ENCODE measurements at places on chromosomes 1 and 21.

- DNase-seq: no peak
Observed at GRCh38 chr1:156251527-156251926, 3.7 kb upstream of the PAQR6 start.

GRCh38 chr1:4227986-4228385, 327.9 kb upstream of the C1orf174 start:
- no peak for DNase-seq

GRCh38 chr1:8091691-8092090, 65.6 kb upstream of the ERRFI1 start:
- no peak for DNase-seq

GRCh38 chr1:235169986-235170385, 8.9 kb upstream of the RBM34 start:
- DNase-seq: no peak

DNA sequence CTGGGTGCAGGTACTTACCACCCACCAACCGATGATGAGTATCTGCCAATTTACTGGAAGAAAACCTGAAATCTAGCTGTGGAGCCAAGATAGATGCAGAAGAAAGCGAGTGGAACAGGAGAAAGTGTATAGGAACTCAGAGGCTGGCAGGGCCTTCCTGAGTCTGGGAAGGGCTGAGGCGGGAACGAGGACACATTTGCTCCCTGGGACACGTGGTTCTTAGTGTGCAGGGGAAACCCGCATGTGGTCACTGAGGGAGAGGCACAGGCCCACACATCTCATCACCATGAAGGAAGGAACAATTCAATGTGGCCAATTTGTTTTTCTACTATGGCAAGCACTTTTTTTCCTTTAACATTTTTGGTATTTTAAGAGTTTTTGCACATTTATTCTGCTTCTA, 8.2 kb downstream of the RYR2 start:
- no peak for DNase-seq

DNA sequence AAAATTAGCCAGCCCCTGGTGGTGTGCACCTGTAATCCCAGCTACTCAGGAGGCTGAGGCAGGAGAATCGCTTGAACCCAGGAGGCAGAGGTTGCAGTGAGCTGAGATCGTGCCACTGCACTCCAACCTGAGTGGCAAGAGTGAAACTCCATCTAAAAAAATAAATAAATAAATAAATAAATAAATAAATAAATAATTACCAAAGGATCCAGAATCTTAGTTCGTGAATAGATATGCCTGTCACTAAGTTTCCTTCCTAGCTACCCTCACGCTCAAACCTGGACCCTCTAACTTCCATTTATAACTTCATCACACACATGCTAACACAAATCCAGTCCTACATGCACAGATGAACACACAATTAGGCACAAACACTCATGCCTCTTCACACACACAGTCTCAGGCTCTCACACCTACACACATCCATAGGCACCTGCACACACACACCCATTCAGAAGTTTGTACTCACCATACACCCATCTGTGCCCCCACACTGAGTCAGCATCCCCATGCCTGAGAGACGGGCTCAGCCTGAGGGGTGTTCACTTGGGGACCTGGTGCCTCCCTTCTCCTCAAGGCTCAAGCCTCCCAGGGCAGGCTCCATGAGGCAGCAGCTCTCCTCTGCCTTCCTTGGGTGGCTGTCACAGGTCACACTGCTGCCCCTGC, 61.5 kb downstream of the LACTBL1 start:
- no peak for DNase-seq

DNA sequence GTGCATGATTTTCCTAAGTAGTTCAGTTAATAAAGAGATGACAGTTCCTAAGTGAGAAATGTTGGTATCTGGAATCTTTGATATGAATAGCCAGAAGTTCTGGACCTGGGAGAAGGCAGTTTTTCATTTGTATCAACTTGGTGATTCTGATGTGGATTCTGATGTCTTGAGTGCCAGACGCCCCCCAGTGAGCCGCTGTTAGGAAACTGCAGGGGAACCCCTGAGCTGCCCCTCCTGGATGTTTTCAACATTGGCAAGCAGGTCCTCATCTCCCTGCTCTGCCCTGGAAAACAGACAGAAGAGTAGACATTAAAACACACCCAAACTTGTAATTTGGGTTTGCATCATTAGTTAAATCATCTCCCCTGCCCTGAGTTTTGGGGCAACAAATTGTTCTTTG, 7.4 kb downstream of the ETS2 start:
- no peak for DNase-seq

DNA sequence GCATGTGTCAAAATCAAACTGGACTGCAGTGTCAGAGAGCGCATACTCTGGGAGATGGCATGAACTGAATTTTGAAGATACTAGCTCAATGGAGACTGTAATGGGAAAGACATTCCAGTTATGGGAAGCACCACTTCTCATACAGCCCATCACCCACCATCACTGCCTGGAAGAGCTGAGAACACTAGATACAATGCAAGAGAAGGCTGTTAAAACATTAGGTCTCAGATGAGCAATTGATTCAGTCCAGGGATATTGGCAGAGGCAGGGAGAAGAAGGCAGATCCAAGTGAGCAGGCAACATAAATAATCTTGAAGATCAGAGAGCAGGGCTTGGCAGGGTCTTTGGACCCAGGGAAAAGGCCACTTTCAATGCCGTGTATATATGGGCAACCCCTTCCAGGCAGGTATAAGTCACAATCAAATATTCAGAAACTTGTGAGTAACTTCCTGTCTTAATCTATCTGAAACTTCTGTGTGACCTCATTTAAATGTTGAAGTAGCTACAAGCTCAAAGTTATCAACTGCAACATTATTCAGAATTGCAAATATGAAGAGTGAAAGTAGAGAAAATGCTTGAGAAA, 290.3 kb upstream of the SGIP1 start:
- DNase-seq: no peak

DNA sequence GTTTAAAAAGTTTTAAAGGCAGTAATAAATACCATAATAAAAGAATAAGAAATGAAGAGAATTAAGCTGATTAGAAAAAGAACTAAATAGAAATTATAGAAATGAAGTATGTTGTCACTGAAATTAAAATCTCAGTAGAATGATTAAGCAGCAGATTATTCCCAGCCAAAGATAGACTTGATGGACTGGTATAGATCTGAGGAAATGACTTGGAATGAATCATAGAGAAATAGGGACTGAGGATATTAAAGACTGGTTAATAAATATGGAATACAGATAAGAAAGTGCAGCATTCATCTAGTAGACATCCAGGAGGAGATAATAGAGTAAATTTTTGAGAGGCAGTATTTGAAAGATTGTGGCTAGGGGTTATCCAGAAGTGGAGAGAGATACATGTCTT, 28.7 kb downstream of the MARK1 start:
- DNase-seq: no peak

DNA sequence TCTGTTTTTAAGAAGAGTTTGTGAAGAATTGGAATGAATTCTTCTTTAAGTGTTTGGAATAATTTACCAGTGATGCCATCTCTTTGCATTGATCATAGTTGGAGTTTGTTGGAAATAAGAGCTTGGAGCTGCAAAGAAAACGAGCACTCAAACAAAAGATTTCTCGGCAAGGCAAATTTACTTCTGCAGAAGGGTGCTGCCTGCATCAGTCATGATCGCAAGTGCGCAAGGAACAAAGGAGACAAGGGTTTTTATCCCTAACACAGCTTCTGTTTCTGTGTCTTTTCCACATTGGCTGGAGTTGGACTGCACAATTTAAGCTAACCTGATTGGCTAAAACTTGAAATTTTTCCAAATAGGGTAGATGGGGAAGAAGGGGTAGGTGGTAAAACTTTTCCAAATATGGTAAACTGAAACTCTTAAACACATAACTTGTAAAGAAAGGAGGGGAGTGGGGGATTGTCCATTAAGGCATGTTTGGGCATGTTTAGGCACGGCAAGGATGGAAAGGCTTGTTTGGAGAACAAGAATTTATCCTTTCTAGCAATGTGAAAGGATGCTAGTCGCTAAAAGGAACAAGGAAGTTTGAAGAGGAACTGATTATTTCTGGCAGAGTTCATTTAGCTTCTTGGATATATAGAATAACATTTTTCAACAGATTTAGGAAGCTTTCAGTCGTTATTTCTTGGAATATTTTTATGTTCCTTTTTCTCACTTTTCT, 3.5 kb upstream of the AADACL4 start:
- no peak for DNase-seq

- DNase-seq: no peak
Observed at GRCh38 chr1:35345439-35345981, 77.0 kb downstream of the ZMYM4 start.

DNA sequence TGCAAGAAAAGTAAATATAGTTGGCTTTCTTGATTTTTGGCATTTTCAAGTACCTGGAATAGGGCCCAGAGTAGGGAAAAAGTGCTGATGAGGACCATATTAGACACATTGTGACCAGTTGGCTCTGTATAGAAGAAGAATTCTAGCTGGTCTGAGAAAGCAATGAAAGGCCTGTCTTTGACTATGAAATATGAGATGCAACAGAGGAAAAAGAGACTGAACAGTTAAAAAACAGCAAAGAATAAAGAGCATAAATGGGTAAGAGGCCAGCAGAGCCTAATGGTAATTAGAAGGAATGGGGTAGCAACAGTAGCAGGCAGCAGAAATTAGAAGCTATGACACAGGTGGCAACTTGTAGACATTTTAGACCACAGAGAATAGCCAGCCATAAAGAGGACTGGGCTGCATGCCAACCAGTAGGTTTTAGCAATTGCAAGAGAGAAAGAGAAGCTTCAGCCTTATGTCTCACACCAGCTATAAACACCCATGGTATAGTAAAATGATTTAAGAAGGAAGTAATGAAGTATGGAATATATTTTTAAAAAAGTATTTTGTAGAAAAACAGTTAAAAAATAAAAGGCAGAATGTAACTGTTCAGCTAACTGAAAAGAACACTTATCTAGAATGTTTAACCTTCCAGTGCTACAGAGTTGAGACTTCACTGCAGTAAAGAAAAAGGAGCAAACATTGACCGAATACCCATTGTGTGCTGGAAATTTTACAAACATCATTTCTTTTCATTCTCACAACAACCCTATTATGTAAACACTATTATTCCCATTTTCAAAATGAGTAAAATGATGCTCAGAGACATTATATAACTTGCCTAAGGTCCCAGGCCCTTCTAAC, 114.1 kb downstream of the LHX4 start:
- DNase-seq: no peak

DNA sequence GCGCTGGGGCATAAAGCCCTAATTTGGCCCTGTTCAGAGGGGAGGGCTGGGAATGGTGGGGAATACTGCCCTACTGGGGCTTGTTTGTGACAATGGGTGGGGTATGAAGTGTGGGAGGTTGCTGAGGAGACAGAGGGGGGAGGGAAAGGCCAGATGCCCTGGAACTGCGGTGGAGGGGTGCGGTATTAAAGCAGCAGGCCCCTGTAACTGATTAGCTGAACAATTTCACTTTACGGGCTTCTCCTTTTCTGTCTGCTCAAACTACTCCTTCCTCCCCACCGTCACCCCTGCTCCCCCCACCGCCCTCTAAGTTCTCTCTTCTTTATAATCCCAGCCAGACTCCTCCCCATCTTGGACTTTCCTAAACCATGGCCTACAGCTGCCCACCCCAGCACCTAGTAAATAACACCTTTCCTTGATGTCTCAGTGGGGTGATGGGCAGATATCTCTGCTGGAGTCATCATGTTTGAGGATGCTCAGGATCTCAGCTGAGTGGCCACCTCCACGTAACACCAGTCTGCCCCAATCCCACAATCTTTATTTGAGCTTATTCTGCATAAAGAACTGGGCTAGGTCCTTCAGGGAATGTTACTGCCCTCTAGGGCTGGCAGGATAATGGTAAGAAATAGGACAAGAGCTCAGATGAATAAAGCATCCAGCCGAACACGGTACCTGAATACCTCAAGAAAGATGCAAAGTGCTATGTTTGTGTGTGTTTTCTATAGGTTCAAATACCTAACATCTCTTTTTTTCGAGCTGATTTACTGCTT, 33.5 kb downstream of the XCL1 start:
- DNase-seq: no peak

GRCh38 chr1:147760481-147761260, at the start of gene GJA5:
Gene GJA5, minus strand, starts transcription at chr1:147760602. Its CDS starts 1,364 bp downstream, at chr1:147759238.
- no peak for DNase-seq

GRCh38 chr1:94362466-94363058, 55.6 kb upstream of the ABCD3 start:
- DNase-seq: no peak

GRCh38 chr1:22784317-22784716, 73.7 kb downstream of the EPHB2 start:
- DNase-seq: no peak

GRCh38 chr1:105172788-105173187, 1423.1 kb downstream of the AMY1C start:
- no peak for DNase-seq

DNA sequence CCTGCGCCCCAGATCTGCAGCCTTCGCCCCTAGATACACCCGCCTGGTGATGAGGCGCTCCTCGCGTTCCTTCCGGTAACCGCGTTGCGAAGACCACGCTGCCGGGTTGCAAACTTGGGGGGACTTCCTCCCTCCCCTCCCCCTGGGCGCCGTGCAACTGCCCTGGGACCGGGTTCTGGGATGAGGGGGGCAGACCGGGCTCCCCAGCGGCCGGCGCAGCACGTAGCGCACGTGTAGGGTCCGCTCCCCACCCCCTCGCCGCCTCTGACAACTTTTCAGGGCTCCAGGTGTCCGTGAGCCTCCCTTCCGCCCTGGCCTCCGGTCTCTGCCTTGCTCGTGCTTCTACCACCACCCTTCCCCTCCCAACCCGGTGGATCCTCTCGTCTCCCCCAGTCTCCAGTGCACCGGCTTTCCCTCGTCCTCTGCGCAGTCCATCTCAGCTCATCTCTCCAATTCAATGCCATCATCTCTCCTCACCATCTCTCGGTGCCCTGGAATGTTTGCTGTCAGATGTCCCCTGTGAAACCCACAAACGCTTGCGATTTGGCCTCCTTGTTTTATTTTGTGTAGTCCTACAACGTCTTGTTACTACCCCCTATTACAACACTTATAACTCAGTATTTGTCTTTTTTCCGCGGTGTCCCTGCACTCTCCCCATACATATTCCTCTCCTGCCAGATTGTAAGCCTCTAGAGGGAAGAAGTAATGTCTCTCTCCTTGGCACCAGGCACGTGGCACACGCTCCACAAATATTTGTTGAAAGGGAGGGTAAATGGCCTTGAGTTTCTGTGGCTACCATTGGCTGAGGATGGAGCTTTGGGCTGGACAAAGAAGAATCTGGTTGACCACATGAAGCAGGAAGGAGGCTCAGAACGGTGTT, 782 bp downstream of the PCAT6 start:
- DNase-seq: no peak

- no peak for DNase-seq
Observed at GRCh38 chr1:17314491-17314971, 6.5 kb downstream of the PADI4 start.

DNA sequence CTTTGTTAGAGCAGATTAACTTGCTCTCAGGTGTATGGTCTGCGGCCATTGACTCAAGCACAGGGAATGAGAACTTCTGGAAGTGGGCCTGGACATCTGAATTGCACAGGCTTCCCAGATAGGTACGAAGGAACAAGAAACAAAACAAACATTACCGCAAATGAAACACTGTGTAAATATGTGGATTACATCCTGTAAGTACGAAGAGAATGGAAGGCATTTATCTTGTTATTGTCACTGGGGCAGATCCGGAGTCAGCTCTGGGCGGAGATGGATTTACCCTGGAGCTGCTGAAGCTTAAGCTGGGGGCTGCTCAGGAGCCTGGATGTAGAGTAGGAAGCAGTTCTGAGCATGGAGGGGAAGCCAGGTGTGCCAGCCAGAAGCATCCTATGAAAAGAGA, 6.8 kb downstream of the HES2 start:
- no peak for DNase-seq
